ENCODE measurements at places on chromosomes 5 and 9.

DNA sequence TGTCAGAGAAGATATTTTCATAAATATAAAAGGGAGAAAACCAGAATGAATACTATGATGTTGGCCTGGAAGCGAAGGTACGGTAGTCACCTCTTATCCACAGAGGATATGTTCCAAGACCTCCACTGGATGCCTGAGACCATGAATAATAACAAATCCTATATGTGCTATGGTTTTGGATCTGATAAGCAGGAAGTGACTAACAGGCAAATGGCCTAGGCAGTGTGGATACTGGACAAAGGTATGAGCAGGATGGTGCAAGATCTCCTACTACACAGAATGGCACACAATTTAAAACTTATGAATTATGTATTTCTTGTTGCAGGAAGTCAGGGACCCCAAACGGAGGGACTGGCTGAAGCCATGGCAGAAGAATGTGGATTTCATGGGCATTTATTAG, 48.2 kb downstream of the ADAMTS12 start:
- DNase-seq: no peak

GRCh38 chr9:89361816-89362646, 43.7 kb downstream of the SECISBP2 start:
- no peak for DNase-seq

DNA sequence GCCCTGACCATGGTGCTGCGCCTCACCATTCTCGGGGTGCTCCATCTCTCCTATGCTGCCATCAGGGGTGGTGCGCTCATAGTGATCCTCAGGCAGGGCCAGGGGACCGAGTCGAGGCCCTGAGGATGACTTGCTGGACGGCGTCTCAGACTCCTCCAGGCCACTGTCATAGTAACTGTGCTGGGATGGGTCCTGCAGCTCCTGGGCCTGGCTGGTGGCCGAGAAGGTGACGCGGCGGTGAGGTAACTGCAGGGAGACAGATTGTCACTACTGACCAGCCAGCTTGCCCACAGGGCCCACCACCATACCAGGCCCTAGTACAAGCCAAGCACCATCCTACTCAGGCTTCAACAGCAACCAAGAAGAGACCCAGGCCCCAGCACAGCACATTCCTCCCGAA, 21.0 kb downstream of the PCDH1 start:
- DNase-seq: no peak

- no peak for DNase-seq
Observed at GRCh38 chr5:157669701-157670097, 1.6 kb upstream of the C5orf52 start.

- DNase-seq: no peak
Observed at GRCh38 chr9:10700915-10701314, 88.1 kb upstream of the PTPRD start.

DNA sequence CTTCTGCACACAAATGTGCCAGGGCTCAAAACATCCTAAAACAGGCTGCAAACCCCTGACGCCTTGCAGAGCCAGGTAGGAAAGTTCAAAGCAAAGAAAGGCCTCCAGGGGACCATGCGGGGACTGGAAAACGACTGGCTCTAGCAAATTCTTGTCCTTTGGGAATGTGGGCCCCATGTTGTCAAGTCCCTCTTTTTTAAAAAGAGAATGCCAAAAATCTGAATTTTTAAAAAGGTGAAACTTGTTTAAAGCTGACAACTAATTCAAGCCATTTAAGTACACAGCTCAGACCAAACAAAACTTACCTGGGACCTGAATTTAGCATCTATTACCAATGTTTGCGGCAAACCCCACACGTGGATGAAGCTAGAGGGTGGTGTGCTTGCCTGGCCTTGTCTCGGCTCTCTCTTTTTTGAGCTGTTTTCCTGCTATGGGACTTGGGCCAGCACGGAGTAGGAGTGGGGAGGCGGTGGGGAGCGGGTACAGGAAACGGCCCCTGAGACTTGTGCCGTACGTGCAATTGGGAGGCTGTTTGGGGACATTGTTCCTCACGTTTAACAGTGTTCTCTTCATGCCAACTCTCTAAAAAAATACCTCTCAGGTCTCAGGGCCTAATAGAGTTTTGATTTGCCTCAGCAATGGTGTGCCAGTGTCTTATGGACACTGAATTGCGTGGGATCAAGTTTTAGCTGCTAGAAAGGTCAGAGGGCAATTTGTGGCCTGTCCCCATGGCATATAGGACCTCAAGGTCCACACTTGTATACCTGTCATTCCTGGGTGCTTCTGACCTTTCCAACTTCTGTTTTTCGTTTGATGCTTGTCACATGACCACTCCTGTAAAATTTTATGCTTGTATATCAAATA, 15.1 kb upstream of the PHF19 start:
- no peak for DNase-seq

DNA sequence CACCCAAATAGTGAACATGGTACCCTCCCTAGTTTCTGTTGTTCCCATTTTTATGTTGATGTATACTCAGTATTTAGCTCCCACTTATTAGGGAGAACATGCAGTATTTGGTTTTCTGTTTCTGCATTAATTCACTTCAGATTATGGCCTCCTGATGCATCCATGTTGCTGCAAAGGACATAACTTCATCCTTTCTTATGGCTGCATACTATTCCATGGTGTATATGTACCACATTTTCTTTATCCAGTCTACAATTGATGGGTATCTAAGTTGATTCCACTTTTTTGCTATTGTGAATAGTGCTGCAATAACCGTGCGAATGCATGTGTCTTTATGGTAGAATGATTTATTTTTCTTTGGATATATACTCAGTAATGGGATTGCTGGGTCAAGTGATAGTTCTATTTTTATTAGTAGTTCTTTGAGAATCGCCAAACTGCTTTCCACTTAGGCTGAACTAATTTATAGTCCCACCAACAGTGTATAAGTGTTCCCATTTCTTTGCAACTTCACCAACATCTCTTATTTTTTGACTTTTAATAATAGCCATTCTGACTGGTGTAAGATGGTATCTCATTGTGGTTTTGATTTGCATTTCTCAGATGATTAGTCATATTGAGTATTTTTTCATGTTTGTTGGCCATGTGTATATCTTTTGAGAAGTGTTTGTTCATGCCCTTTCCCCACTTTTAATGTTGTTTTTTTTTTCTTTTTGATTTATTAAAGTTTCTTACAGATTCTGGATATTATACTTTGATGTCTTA, 79.6 kb downstream of the SMIM15 start:
- no peak for DNase-seq

- no peak for DNase-seq
Observed at GRCh38 chr5:144086295-144086694, 84.2 kb downstream of the YIPF5 start.

GRCh38 chr5:24805230-24805629, 160.5 kb upstream of the CDH10 start:
- no peak for DNase-seq

DNA sequence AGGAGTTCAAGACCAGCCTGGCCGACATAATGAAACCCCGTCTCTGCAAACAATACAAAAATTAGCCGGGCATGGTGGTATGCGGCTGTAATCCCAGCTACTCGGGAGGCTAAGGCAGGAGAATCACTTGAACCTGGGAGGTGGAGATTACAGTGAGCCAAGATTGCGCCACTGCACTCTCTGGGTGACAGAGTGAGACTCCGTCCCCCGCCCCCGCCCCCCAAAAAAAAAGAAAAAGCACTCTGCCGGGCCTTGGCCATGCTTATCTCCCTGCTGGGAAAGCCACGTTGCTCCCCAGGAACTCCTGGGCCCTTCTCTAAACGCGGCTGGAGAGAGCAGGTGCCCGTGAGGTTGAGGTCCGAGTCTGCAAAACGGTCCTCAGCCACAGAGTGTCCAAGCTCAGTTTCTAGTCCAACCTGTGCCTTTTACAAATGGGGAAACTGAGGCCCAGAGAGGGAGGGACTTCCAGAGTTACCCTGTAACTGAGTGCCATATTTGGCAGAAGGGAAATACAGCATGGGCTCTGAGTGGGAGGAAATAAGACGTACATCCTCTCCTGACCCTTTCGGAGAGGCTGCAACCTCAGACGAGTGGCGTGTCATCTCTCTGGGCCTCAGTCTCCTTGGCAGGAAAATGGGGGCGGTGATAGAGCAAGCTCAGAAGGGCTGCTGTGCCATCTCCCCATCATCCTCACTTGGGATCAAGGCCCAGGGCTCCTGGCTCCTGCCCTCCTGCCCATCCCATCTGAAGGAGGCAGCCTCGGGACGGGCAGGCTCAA, 6.6 kb upstream of the PHYHD1 start:
- no peak for DNase-seq

DNA sequence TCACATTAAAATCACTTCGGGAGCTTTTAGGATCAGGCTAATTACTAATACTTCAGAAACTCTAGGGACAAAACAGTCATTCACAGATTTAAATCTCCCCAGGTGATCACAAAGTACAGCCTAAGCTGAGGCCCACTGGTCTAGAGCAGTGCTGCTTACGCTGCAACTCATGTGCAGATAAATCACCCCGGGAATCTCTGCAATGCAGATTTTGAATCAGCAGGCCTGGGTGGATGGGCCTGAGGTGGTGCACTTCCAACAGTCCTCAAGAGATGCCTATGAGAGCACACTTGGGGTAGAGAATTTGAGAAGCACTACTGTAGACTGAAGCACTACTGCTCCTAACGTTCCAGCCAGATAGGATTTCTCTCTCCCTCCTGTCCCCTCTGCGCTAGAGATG, 28.4 kb downstream of the CSF1R start:
- DNase-seq: no peak

DNA sequence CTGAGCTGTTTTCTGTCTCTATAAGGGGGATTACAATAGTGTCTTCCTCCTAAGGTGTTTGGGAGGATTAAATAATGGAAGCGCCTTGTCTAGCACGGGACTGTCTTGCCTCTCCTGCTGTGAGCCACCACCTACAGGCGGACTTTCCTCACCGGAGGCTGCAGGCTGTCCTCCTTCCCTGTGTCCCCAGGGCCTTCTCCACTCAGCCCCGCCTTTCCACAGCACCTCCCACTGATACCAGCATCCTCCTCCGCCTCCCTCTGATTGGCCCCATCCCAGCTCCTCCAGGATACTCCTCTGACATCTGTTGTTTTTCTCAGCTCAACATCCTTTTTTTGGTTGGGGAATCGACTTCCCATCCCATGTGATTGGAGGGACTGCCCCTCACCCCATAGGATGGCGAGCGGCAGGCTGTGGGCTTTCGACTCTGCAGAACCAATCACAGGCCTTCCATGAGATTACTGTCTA, 851 bp upstream of the ZDHHC12 start:
- no peak for DNase-seq

- no peak for DNase-seq
Observed at GRCh38 chr5:125083981-125084380, 337.5 kb upstream of the ZNF608 start.

DNA sequence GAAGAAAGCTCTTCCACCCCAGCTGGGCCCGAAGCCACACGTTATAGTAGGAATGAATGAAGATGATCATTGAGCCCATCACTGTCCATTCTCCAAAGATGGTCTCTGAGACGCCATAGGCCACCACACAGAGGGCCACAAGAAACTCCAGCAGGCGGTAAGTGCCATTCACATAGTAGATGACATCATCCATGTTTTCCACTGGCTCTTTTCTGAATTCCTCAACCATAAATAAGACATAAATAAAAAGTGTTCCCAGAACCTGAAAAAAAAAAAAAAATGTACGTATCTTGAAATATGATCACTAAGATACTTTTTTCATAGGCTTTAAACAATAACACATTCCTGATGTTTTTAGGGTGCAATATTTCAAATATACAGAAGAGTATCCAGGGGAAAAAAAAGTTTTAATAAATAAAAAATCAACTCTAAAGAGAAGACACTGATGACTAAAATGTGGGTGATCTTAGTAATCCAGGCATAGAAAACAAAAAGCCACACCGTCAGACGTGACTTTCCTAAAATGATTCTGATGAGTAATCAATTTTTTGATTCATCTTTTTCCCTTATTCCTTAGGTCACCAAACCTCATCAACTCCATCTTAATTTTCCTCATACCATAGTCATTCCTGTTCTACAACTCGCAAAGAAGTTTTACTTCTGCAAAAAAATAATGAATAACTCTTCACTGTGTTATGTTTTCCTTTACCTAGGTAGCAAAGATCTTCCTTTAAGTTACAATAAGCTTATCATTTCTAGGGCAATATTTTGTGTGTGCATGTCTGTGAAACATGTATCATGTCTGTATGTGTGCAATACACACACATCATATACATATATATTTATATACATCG, 47.8 kb downstream of the RNF145 start:
- no peak for DNase-seq

DNA sequence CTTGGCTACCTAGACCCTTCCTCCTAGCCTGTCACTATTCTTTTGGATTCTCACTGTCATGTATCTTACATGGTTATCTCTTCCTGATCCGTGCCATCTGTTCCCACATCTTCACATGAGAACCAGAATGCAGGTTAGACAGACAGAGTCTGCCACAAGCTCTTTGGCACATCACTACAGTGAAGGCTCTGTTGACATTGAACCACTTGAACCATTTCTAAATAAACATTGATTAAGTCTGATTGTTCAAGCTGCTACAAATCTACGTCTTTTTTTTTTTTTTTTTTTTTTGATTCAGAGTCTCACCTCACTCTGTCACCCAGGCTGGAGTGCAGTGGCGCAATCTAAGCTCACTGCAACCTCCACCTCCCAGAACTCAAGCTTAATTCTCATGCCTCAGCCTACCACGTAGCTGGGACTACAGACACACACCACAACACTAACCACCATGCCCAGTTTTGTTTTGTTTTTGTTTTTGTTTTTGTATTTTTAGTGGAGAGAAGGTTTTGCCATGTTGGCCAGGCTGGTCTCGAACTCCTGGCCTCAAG, 85.1 kb upstream of the LRRTM2 start:
- no peak for DNase-seq

DNA sequence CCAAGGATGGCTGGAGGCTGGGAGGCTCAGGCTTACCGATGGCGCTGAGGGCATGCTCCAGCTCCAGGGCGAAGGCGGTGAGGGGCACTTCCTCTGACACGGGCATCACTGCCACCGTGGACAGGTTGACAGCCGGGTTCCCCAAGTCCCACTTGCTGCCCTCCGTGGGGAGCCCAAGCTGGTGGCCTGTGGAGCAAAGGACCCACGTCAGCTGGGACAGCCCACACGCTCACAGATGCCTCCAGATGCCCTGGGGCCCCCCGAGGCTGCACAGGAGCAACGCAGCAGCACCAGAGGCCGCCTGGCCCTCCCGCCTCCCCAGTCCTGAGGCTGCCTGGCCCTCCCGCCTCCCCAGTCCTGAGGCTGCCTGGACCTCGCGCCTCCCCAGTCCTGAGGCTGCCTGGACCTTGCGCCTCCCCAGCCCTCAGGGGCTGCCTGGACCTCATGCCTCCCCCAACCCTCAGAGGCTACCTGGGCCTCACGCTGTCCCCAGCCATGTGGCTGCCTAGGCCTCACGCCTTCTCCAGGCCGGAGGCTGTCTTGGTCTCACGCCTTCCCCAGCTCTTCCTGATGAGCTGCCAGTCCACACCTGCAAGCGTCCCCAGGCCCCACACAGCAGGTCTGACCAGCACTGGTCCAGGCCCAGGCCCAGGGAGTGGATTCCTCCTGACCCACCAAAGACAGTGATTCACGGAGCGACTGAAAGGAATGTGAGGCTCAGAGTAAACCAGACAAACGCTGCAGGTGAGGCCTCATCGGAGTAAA, 25.6 kb upstream of the NSMF start:
- DNase-seq: no peak

- no peak for DNase-seq
Observed at GRCh38 chr9:129183495-129184218, 5.6 kb upstream of the IER5L start.

Measured in neural crest cell (in vitro differentiated cells).